ENCODE measurements at places on chromosomes 3 and 15.

DNA sequence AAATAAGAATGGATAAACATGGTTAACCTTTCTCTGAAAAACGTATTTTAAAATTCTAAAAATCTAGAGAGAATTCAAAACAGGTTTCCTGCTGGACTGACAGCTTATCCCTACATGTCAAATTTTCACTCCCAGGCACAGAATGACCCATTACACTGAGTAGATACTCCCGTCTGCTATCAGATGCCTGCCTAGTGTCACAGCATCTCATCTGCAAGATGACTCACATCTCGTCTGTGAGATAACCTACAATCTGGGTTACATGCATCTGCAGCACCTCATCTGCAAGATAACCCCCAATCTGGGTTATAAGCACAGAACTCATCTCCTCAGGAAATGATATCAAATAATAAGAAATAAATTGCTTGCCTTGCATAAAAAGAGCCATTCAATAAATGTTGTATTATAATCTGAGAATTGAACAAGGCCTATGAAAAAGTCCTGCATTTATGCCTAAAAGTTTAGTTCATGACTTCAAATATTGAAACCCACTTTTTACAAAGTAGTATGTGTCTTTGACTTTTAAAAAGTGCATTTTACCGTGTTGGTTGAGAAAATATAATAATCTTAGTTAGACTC lies 188.3 kb upstream of the THBS1 start:
- DNase-seq = no peak

DNA sequence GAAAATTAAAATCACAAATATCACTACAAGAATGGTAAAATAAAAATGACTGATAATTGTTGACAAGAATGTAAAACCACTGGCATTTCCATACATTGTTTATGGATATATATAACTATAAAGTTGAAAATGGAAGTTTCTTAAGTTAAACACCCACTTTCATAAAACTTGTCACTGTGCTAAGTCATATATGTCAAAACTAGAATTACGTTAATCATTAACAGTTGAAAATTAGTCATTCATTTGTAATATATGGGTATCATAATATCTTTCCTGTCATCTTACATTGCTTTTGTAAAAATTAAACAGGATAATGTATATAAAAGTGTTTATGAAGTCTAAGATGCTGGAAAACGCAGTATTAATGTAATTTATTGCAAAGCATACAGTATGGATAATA lies 1398.6 kb upstream of the ALCAM start:
- no peak for DNase-seq

DNA sequence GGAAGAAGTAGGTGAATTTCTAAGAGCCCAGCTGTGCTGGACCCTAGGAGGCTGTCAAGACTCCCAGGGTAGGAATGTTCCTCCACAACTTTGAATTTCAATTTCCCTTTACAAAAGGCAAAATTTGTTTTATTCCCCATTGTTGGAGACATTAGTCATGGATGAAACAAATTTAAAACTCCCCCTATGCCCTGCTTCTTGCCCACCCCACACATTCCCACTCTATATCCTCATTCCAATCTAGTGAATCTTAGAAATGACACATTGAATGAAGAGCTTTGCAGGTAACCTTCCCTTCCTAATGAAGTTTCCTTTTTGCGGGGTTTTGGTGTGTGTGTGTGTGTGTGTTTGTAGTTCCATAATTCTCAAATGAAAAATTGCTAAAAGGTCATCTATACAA lies 72.6 kb downstream of the CCNL1 start:
- DNase-seq = no peak

- no peak for DNase-seq
Observed at GRCh38 chr15:46646490-46646889, 1011.7 kb downstream of the SQOR start.

GRCh38 chr3:157195965-157196364 lies 36.0 kb upstream of the CCNL1 start:
- no peak for DNase-seq

DNA sequence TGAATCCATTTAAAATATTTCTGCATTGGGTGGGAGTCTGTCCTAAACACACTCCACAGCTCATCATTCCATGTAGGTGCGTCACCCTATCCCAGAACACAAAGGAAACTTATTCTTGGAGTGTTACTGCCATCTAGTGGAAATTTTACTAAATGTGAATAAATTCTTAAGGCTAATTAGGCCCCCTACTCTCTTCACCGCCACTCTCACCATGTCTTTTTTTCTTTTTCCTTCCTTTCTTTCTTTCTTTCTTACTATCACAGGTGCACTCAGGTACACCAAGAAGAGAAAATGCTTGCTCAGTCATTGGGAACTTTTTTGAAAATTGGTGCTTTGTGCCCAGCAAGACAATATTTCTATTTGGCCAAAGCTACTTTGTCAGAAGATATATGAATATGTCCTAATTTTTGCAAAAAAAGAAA lies 26.4 kb upstream of the ATP8B4 start:
- DNase-seq = peak; percentile 78

GRCh38 chr3:57006179-57006657 lies 54.2 kb upstream of the SPATA12 start:
- DNase-seq = no peak
